ENCODE measurements at places on chromosomes 5 and 9. TPM values are rescaled to one million over a fixed set of nuclear protein-coding genes. Genes with fewer than 3 reads are reported as not detected.

The FST gene
- 45.0 TPM for total RNA-seq

The ANKRD18B gene
- 1.4 TPM for total RNA-seq

The ANKRD34B gene
- total RNA-seq = not detected

The SH3TC2 gene
- total RNA-seq = 60.6 TPM

The ZNF658 gene
- total RNA-seq = 5.3 TPM

The ZBED3 gene
- 6.1 TPM for total RNA-seq
